ENCODE measurements at places on chromosomes 6 and 20.

GRCh38 chr6:168219804-168220203 is 99.8 kb downstream of the DACT2 start:
- DNase-seq = no peak

DNA sequence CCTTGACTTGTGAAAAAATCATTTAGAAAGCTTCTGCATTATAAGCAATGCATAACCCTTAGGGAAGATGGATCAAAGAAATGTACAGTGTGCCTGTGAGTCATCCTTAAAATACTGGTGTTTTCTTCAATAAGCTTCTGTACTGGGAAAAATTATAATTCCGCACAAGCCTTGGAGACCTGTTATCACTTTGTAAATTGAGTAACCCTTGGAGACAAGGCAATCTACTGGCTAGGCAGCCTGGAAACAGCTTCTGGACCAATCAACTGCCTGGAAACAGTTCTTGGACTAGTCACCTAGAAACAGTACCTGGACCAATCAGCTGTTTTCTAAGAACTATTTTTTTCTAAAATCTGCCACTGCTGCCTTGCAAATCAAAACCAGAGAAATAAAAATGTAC is 25.8 kb upstream of the RNGTT start:
- DNase-seq = no peak

DNA sequence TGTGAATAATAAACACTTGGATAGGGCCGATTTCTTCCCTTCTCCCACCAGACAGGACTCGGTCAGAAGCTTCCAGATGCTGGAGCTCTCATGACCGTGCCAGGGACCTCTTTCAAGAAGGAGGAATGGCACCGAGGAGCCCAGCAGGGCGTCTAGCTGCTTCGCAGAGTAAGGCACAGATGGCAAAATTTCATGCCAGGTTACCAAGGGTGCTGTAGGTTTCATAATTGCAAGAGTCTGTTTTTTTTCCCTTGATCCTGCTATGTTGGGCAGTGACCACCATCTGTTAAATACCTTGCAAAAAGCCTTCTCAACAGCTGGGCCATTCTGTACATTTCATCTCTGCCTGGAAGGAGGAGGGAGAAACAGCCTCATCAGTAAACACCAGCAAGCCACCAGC is 111.8 kb downstream of the EDN3 start:
- DNase-seq = no peak

DNA sequence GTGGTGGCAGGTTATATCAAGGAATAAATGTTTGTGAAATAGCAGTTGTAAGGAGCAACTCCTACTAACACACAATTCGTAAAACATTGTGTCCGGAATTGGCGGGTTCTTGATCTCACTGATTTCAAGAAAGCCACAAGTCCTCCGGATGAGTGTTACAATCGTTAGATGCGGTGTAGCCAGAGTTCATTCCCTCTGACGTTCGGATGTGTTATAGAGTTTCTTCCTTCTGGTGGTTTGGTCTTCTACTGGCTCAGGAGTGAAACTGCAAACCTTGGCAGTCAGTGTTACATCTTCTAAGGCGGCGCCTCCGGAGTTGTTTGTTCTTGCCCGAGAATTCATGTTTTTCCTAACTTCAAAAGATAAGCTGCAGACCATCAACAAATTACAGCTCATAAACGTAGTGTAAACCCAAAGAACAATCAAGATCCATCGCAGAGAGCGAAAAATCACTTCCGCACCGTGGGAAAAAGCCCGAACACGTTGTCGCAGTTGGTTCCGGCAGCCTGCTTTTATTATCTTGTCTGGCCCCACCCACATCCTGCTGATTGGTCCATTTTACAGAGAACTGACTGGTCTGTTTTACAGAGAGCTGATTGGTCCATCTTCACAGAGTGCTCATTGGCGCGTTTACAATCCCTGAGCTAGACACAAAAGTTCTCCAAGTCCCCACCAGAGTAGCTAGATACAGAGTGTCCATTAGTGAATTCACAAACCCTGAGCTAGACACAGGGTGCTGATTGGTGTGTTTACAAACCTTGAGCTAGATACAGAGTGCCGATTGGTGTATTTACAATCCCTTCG is 58.2 kb downstream of the TRIM27 start:
- no peak for DNase-seq

DNA sequence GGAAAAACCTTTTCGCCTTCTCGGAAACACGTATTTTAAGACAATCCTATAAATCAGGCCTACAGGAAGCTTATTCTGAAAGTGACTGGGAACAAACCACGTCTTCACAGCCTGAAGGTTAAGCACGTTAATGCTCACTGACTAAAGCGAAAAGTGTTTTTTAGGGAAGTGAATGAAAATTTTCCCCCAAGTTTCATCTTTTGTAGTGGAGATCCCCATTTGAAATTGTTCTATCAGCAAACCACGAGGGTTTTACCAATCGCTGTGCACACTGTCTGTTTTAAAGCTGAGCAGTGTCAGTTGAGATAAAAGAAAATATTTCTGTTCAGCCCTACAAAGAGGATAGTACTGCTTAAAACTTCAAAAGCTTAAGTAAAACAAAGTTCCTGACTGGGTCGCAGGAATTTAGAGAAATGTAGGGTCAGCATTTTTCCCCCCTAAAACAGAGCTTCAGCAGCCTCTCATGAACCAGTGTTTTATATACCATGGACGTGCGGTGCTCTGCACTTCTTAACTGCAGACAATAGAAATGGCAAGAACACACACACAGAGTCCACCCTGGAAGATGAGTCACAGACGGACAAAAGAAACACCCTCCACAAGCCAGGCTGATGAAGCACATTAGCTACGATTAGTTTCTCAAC is 34.9 kb downstream of the SLC22A23 start:
- no peak for DNase-seq

DNA sequence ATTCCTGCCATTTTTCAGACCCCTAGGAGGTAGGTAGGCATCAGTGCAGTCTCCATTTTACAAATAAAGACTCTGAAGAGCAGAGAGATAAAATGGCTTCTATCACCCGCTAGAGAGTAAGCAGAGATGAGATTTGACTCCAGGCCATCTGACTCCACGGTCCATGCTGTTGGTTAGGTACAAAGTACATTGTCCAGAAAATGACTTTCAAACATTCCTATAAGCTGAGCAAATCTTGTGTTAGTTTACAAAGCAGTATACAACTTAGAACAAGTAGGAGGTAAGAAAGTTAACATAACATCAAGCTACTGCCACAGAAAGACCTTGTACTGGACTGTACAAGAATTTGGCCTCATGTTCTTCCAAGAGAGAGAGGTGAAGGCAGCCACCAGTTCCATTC is 14.9 kb downstream of the BTN1A1 start:
- DNase-seq = no peak

DNA sequence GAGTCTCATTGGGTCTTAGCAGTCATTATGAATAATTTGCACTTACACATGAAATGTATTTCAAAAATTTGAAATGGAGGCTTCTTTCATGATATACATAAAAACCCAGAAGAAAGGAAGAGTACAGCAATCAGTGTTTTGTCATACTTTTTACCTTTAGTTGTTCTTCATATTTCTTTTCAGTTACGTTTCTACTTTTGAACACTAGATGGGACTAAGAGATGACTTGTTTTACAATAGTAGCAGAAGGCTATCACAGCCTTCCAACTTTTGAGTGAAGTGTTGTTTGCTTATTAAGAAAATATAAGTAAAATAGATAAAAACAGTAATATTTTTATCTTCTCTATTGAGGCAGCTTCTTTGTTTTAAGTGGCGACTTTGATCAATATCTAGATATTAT is 58.1 kb downstream of the L3MBTL3 start:
- DNase-seq = no peak

GRCh38 chr6:141704151-141704550 is 428.6 kb upstream of the GJE1 start:
- no peak for DNase-seq

DNA sequence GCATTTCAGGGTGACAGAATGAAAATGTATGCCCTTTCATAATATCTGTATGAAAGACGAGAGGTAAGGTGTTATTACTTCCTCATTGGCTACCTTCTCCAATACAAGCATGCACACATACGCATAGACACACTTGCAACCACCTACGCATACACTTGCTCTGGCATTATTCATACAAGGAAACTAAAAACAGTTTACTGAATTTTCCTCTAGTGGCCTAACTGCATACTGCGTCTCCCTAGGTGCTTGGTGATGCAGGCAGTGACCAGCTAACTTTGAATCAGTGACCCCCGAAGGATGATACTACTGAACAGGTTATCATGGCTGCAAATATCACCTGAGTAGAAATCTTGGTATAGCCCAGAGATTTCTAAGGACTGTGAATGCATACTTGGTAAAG is 593.1 kb downstream of the PKHD1 start:
- DNase-seq = no peak

DNA sequence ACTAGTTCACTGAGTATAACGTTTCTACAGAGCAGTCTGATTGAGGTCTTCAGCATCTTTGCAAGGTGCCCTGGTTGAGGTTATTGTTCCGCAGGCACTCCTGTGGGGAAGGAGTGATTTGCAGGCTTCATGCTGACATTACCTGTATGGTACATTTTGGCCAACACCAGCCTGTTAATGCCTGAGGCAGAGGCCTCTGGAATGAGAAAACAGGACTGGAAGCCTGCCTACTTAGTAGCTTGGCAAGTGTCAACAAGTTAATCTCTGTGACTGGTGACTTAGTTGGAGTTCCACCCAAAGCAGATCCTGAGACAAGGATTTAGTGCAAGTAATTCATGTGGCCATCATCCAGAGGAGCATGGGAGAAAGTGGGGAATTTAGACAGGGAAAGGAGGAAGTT is 24.6 kb downstream of the MAS1 start:
- DNase-seq = no peak

- DNase-seq = no peak
These were observed 86.7 kb upstream of the NEDD9 start for GRCh38 chr6:11318835-11319813.

- DNase-seq = no peak
These were observed 187.4 kb downstream of the TENT5A start for GRCh38 chr6:81565071-81565470.

- no peak for DNase-seq
These were observed 49.6 kb upstream of the PHIP start for GRCh38 chr6:79127660-79128059.

GRCh38 chr6:164826831-164827468 is 482.5 kb downstream of the C6orf118 start:
- no peak for DNase-seq

GRCh38 chr20:8232332-8232731 is 100.3 kb downstream of the PLCB1 start:
- no peak for DNase-seq

DNA sequence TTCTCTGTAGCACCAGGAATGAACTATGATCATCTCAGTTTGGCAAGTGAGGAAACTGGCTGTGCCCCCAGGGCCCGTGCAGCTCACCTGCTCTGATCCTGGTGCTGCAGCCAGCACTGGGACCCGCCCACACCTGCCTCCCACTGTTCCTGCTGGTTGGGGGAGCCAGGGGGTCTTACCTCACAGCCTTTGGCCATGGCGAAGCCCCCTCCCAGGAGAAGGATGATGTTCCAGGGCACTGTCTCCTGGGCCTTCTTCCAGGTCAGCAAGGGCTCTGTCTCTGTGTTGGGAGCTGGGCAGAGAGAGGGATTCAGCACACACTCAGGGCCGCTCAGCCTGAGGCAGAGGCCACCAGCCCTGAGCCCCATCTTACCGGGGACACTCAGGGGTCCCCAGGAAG is 24.9 kb upstream of the OCSTAMP start:
- DNase-seq = no peak

- DNase-seq = no peak
These were observed 19.8 kb upstream of the MYLIP start for GRCh38 chr6:16108921-16109658.

DNA sequence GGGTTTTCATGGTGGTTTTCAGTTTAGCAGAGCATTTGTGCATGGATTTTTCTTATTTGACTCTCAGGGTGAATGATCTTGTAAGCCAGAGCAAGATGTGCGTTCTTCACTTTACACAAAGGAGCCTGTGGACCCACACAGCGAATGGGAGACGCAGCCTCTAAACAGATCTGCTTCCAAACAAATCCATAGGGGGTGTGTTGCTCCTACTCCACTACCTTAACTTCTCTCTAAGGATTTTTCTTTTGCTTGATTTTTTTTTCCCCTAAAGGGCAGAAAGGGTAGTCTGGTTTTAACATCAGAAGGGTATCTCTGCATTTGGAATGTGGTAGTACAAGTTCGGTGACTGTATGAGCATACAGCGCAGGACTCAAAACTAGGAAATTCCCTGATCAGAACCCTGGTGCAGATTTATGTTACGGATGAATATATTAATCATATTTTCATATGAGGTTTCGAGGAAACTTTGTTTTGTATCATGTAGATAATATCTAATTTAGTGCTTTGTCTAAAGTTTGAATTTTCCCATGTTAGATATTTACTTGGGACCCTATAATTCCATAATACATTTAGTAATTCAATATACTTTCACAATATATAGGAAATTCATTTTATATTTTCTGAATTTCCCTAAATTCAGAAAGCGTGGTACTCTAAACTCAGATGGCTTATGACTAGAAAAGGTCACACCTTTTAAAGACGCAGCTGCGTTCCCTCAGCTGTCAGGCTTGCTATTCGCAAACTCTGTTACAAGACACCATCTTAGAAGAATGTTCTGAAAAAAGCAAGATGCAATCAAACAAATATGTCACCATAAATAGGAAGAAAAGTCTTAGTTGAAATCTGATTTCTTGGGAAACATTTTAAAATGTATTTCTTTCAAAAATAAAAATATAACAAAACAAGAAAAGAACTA is 196.9 kb downstream of the TMEM242 start:
- DNase-seq = no peak

DNA sequence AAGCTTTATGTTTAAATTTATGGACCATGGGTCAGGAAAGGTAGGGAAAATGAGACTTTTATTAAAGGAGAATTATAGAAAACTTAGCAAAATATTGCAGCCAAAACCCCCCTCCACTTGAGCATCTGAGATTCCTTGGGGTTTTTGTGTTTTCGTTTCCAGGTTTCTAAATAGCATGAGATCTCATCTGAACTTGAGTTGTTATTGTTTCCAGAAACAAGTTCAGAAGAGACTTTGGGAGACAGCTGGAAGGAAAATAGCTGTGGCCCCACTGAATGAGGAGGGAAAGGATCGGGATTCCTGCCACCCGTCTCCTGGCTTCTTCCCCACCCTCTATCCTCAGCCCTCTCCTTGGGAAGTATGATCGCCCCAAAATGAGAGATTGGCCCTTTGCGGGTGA is 75.5 kb downstream of the TBC1D7 start:
- DNase-seq = no peak

All from hypothalamus (tissue), 51 donors.